ENCODE measurements at places on chromosomes 1 and 21.

DNA sequence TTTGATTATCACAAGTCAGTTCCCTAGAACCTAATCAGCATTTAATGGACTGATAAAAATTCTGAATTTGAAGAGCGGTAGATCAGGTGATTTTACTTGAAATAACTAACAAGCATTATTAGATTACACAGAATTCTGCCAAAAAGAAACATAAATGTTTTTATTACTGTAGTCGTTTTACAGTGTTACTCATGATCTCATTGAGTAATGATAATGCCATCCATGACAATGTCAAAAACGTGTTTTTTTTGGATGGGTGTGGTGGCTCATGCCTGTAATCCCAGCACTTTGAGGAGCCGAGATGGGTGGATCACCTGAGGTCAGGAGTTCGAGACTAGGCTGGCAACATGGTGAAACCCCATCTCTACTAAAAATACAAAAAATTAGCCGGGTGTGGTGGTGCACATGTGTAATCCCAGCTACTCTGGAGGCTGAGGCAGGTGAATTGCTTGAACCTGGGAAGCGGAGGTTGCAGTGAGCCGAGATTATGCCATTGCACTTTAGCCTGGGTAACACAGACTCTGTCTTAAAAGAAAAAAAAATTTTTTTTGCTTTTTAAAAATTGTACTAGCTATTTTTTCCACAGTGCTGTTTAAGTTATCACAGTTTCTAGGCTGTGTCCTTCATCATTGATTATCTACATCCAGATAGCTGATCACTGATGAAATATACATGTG, 56.6 kb downstream of the LAMC1 start:
- no peak for DNase-seq

DNA sequence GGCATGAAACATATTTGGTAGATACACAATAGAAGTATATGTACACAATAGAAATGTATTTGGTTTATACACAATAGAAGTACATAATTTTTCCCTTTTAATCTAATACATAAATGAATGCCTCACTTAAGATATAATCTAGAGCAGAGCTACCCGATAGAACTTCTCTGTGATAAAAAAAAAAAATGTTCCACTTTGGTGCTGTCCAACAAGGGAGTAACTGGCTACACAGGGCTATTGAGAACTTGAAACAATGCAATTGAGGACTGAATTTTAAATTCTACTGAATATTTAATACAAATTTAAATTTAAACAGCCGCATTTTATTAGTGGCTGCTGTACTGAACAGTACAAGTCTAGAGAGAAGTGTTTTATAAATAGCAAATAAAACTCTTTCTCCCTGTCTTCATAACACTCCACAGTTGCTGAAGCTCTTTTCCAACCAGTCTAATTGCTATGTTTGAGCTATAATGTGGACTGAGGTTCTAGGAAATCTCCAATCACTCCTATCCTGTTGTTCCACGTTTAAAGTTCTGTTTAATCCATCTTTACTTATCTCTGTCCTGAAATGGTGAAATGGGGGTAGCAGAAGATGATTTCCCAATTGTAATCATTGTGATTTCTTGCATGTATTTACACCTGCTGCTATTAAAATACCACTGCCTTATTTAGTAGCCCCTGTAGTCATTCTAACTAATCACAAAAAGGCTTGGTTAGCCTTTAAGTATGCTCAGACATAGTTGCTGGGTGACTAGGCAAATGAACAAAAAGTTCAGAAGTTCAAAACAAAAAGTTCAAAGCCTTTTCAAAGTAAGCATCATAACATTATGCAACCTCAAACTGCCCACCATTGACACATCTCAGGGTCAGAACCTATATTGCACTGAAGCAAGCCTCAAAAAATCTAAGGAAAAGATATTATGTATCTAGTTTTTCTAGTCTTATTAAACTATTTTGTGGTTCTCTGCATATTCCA, 192.3 kb upstream of the C1orf87 start:
- DNase-seq, result no peak

DNA sequence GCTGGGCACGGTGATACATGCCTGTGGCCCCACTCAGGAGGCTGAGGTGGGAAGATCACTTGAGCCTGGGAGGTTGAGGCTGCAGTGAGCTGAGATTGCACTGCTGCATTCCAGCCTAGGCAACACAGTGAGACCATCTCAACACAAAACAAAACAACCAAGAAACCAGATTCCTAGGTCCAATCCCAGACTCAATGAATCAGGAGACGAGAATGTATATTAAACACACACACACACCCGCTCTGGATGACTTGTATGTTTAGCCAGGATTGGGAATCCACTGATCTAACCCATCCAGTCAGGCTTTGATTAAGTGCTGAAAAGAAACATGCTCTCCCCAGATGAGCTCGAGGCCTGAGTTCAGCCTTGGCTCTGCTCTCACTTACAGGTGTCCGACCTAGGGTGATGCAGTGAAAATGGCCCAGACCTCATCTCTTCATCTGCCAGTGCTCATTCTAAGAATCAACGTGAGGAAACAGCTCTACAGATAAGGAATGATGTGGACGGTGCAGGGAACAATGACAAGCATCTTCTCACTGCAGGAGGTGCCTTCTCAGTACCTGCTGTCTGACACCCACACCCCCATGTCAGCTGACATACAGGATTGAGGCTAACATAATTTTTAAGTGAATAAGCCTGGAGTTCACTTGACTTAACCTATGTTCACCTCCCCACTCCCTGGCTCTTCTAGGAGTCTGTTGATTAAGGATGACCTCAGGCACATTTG, 15.3 kb upstream of the SRSF4 start:
- DNase-seq, result no peak

DNA sequence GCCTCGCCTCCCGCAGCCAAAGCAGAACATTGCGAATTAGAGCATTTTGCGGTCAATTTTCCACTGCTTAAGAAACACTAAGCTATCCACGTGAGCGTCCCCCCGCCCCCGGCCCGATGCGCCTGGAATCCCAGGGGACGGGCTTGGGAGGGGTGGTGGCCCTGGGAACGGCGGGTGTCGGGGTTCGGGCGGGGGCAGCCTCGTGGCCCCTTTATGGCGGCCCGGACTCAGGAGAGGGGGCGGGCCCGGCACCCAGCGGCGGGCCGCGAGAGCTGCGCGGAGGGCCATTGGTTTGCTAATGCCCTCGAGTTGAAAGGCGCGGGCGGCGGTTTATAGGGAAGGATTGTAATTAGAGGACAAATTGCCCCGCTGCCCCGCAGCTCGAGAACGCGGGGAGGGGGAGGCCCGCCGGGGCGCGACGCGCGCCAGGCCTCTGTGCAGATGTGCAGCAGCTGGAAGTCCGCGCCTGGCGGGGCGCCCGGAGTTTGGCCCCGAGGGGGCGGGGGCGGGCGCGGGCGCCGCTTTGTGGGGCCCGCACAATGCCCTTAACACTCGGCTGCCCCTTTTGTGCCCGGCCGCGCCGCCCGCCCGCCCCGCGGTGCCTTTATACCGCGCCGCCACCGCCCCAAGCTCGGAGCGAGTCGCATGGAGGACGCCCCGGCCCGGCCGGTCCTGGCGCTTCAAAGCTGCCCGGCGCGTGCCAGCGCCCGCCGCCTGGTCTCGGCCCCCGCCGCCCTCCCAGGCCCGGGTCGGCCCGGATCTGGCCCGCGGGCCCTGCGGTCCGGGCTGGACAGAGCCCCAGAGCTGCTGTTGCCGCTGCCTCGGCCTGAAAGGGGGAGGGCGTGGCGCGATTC, 1.9 kb upstream of the HES3 start:
- DNase-seq, result no peak

DNA sequence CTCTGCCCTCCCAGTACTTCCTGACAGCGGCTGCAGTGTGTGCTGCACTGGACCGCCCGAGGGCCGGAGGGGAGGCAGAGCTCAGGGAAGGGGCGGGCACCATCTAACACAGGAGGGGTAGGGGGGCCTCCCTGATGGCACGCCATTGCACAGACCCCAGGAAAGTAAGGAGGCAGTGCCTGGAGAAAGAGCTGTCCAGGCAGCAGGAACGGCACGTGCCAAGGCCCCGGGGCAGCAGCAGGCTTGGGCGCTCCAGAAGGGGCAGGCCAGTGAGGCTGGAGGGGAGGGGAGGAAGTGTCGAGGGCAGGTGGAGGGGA, 110.7 kb downstream of the CRYAA start:
- DNase-seq, result no peak
